ENCODE measurements at places on chromosomes 2 and 18.
A peak's percentile ranks its signal among the peaks of the same experiment; 100 is the strongest.

DNA sequence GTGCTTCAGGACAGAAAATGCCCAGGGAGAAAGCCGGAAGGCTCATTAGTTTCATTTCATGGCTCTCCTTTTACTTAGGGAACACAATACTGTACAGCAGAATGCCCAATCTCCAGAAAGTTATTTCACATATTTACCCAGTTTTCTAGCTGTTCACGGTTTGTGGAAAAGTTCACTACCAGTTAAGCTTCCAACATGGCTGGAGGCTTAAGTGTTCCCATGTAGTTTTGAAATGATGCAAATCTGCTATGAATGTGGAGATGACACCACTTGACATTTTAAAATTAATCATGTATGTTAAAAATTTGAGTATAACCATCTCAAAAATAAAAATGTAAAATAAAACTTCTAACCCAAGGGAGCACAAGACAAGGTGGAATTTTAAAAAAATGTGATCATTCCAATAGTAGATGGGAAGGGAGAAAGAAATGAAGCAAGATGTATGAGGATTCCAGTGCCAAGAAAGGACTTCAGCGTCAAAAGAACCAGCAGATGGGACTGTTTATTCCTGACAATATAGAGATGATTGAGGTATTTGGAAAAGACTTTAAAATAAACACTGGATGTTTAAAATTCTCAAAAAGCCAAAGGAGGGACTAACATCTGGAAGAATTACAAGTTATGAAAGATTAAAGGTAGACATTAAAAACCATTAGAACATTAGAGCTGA, 60.9 kb upstream of the OSR1 start:
- no peak for DNase-seq

GRCh38 chr2:230254152-230254881, 28.8 kb downstream of the SP140 start:
- DNase-seq: no peak

- DNase-seq: peak; percentile 40
These were observed 46.8 kb downstream of the EPG5 start for GRCh38 chr18:45920367-45920766.

- no peak for DNase-seq
These were observed 41.4 kb upstream of the CTDP1 start for GRCh38 chr18:79637921-79638909.

- no peak for DNase-seq
These were observed 52.2 kb downstream of the C1QL2 start for GRCh38 chr2:119106301-119106897.

DNA sequence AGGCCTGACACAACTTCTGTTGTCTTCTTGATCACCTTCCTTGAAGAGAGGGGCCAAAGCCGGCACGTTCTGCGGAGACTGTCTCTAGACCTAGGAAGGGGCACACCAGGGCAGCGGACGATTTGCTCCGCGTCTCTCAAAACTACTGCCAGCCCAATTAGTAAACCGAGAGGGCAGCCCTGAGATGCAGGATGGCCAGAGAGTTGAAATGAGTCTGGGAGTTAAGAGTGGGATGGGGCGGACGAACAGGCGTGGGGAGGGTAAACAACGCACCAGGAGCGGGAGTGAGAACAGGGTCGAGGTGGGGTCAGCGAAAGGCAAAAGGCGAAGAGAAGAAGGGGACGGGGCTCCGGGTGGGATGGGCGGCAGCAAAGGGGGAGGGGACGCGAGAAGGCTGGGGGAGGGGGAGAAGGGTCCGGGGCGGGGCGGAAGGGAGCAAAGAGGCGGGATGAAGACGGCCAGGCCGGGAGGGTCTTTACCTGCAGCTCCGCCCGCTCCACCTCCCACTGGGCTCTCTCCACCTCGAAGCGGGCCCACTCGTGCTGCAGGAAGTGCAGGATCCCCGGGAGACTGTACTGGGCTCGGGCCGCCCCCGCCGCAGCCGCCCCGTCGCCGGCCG, 476 bp downstream of the STRN start:
- DNase-seq: peak; percentile 50

GRCh38 chr18:9700261-9700796, 7.8 kb upstream of the RAB31 start:
- no peak for DNase-seq

DNA sequence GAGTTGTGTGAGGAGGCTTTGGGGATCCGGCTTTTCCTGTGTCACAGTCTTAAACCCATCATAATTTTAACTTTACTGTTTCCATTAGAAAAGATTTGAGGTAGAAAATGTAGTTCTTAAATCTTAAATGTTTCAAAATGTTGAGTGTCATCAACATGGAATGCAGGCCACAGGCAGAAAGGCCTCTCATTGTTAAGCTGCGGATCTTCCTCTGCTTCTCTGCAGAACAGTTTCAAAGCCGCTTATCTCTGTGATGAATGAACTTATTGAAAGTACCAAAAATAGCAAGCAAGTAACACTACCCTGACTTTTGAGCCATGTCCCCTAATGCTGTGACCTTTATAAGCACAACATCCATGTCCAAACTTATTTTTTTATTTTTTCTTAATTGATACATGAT, 1645.8 kb downstream of the DPP10 start:
- no peak for DNase-seq

- no peak for DNase-seq
These were observed 20.9 kb upstream of the TEX44 start for GRCh38 chr2:231571661-231572191.

DNA sequence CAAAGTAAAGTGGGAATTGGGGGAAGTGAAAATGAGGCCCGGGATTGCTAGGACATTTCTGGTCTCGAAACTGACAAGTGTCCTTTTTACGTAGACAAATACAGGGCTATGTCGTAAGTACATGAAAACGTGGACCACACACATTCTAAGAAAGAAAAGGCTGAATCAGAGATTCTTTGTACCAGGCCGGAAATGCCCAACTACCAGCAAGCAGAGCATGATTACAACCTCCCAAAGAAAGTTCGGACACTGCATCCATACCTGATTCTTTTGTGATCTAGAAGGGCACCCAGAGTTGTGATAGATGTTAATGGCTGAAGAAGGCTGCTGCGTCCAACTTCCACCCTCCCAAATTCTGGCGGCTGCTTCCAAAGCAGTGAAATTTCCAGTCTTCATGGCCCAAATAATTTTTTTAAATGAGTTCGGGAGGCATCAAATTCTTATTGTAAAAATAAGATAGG, 1.7 kb downstream of the RBMS1 start:
- DNase-seq: no peak

DNA sequence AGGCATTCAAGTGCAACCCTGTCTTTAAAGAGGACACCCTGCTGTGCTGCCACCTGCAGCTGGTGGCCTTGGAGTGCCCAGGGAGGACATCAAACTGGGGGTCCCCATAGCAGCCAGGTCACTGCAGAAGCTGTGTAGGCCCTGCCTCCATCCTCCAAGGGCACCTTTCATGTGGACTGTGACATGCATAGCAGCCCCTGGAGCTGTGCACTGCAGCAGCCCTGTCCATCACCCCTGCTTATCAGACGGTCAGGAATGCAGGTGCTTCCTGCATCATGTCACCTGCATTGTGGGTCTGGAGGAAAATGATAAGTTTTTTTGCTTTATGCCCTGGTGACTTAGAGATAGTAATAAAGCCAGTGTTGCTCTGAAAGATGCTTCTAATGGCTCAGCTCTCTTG, 155.7 kb downstream of the DYSF start:
- no peak for DNase-seq

DNA sequence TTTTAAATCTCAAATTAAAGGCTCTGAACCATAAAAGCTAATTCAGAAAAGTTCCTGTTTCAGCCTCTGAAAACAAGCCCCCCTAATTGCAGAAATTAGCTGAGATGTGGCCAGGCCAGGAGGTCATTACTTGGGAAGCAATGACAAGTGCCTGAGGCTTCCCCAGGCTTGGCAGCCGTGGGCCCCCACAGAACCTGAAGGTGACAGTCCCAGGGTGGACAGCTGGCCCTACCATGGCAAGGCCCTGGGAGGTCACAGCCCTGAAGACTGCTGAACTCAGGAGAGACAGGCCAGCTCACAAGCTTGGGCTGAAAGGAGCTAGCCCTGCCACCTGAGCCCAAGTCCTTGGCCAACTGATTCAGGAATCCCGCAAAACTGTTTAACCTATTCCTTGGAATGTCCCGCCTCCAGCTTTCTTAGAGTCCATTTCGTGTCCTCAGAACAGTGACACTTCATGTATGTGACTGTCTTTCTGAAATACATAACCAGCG, 54.3 kb upstream of the PKDCC start:
- DNase-seq: no peak

- DNase-seq: no peak
These were observed 202.5 kb upstream of the SESTD1 start for GRCh38 chr2:179467111-179467510.

GRCh38 chr18:26617151-26617554, 68.8 kb upstream of the KCTD1 start:
- DNase-seq: no peak

- DNase-seq: no peak
These were observed 6.3 kb downstream of the VIT start for GRCh38 chr2:36702781-36703180.

DNA sequence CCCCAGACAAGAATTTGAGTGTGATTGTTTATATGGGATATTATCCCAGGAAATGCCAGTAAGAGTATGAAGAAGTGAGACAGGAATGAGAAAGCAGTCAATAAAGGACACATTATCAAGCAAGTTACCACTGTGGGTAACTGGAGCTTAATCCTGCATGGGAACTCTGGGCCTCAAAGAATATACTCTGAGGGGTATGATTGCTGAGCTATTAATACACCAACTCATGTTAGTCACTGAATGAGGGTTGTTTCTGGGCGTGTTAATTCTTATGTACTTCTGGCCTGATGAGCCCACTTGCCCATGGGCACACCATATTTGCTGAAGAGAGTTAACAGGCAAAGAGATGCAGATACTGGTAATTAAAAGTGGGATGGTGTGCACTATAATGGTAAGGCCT, 26.6 kb upstream of the PAIP2B start:
- no peak for DNase-seq

- DNase-seq: no peak
These were observed 54.5 kb upstream of the AFF3 start for GRCh38 chr2:100196786-100197494.

DNA sequence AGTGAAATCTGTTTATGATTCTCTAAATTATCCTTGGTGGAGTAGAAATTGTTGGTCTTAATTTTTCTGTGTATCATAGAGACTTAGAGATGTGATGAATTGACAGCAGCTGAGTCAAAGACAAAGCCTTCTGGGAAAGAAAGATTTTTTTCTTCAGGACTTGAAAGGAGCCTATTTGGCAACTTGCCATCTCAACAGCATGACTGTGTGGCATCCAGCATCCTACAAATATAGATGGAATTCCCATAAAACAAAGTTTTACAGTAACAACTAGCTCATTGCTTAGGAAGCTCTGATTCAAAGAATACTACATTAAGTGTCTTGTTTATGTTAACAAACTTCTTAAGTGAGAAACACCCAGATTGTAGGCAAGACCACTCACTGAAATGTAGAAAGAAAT, 79.2 kb upstream of the SETBP1 start:
- peak; percentile 19 for DNase-seq

- DNase-seq: no peak
These were observed 22.2 kb downstream of the PDIA6 start for GRCh38 chr2:10790228-10790973.

DNA sequence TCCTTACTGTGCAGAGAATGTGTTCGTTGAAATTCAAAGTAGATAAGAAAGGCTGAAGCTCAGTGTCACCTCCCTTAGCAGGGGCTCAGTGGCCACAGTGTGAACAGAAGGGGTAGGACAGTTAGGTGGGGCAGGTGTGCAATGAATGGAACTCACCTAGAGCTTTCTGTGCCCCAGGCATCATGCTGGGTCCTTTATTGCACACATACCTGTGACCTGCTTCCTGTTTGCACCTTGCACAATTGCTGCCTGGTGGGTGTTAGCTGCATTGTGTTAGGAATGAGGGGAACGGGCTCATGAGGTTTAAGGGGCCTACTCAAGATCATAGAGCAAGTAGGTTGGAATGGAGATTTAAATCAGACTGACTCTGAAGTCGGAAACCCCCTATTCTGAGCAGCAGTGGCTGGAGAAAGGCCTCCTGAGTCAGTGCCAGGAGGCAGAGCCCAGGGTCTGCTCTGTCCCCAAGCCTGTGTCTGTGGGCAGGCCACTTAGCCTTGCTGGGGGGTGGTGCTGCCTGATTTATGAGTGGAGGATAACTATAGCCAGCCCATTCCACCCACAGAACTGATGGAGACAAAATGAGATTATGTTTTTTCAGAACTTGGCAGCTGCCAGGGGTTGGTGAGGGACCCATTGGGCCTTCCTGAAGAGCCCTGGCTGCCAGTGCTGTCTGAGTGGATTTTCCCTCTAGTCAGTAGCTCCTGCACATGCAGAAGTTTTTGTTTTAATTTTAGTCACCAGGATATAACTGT, 76.2 kb downstream of the NPAS2 start:
- no peak for DNase-seq

DNA sequence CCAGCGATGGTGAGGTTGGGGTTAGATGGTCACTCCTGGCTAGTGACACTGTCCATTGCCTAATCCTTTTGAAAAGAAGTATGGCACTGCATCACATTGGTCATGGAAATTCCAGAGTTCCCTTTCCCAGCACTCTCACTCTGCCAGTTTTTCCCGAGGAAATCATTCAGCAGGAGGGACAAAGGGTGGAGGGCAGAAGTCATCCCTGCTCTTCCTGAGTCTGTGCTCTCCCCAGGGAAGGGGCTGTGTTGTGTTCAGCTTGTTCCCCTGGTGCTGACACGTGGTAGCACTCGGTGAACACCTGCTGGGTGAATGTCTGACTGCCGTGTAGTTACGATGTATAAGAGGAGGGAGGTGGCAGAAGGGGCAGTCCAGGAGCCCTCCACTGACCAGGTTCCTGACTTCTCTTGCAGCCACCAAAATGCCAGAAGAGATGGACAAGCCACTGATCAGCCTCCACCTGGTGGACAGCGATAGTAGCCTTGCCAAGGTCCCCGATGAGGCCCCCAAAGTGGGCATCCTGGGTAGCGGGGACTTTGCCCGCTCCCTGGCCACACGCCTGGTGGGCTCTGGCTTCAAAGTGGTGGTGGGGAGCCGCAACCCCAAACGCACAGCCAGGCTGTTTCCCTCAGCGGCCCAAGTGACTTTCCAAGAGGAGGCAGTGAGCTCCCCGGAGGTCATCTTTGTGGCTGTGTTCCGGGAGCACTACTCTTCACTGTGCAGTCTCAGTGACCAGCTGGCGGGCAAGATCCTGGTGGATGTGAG, 21.6 kb downstream of the STEAP3 start:
- no peak for DNase-seq

Measured in NCI-H1105 treated with DMSO at 0.1 percent for 48 hours (cell line).